ENCODE measurements at places on chromosomes 6 and 20.

GRCh38 chr6:1244941-1245340 lies 67.0 kb upstream of the FOXQ1 start:
- no peak for ATAC-seq
- no peak overlapping the region for H3K27ac ChIP-seq
- no peaks in the 10 kb centered on the region for H3K4me1 ChIP-seq
- H3K36me3 ChIP-seq = no peaks in the 10 kb centered on the region
- no peak overlapping the region for H3K4me3 ChIP-seq
- peaks cover 10% of the 10 kb centered on the region for H3K27me3 ChIP-seq

DNA sequence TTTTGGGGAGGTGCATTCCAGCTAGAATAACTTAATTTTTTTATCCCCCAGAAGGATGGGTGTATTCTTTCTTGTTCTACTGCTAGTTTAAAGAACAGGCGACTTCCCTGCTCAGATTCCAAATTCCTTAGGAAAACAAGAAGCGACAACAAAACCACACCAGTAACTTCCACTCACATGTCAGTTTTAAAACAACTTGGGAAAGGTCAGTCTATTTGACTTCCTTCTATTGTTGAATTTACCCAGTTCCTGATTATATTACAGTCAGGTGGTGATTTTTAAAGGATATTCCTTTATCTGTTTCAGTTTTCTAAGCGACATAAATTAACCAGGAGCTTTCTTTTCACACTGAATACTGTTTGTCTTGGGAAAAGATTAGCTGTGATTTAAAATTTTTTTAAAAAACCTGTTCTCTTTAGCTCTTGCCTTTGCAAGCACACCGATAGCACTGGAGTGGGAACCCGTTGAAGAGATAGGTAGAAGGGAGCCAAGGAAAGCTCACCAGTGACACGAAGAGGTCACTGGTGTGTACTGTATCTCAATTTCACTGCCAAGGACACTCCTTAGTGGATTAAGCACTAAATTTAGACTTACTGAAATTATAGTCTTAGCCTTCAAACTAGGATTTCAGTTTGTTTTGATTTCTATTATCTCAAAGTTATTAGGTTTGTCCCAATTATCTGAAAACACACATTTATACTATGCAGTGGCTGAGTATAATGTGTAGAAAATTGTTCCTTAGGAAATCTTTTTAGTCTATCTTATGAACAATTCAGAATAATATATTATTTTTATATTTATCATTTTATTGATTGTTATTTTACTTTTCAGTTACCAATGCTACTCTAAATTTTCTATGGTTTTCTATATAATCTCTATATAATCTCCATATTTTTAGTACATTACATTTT lies 22.3 kb downstream of the MARCKS start:
- ATAC-seq = peak; percentile 47
- H3K27ac ChIP-seq = no peak overlapping the region
- no peaks in the 10 kb centered on the region for H3K36me3 ChIP-seq
- peaks cover 26% of the 10 kb centered on the region for H3K27me3 ChIP-seq
- H3K4me1 ChIP-seq = no peaks in the 10 kb centered on the region

GRCh38 chr6:85472744-85473143 lies 22.9 kb downstream of the NT5E start:
- no peak overlapping the region for H3K4me3 ChIP-seq
- peaks cover 9% of the 10 kb centered on the region for H3K27me3 ChIP-seq

- H3K4me3 ChIP-seq = no peak overlapping the region
- ATAC-seq = no peak
- no peaks in the 10 kb centered on the region for H3K4me1 ChIP-seq
- peaks cover 2% of the 10 kb centered on the region for H3K27me3 ChIP-seq
- no peak overlapping the region for H3K27ac ChIP-seq
Observed at GRCh38 chr6:115835314-115835713, 225.4 kb downstream of the FRK start.

DNA sequence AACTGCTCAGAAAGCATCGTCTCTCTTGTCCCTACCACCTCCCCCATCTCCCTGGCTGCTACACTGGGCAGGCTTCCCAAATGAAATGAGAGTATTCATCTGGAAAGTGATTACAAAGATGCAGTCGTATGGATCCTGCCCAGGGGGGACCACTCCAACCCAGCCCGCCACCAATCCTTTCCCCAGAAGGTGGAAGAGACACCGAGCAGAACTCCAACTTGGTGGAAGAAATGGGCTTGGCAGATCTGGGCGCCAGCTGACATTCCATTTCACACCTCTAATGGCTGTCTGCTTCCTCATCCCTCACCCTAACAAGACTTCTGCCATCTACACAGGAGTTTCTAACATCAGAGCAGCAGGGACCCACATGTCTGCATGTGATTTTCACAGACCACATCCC lies 12.7 kb downstream of the PKHD1 start:
- no peaks in the 10 kb centered on the region for H3K36me3 ChIP-seq
- no peak overlapping the region for H3K27ac ChIP-seq
- ATAC-seq = no peak
- H3K27me3 ChIP-seq = peaks cover 36% of the 10 kb centered on the region

DNA sequence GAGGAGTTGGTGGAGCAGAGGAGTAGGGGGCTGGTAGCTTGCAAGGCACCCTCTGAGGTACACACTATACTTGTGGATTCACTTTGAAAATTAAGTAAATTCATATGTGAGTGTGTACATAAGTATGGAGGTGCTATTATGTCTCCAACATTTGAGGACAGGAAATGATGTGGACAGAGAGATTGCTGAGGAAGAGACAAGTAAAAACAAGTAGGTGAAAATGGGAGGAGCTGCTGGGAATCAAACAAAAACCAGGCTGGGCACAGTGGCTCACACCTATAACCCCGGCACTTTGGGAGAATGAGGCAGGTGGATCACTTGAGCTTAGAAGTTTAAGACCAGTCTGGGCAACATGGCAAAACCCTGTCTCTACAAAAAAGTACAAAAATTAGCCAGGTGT lies 69.2 kb upstream of the LYRM2 start:
- H3K27ac ChIP-seq = peak overlapping the region; percentile 82
- H3K27me3 ChIP-seq = no peaks in the 10 kb centered on the region
- H3K4me1 ChIP-seq = peaks cover 5% of the 10 kb centered on the region
- peaks cover 97% of the 10 kb centered on the region for H3K36me3 ChIP-seq
